ENCODE measurements at places on chromosomes 16 and 17.

- DNase-seq, result peak; percentile 29
Observed at GRCh38 chr16:1150511-1150982, 2.4 kb upstream of the CACNA1H start.

DNA sequence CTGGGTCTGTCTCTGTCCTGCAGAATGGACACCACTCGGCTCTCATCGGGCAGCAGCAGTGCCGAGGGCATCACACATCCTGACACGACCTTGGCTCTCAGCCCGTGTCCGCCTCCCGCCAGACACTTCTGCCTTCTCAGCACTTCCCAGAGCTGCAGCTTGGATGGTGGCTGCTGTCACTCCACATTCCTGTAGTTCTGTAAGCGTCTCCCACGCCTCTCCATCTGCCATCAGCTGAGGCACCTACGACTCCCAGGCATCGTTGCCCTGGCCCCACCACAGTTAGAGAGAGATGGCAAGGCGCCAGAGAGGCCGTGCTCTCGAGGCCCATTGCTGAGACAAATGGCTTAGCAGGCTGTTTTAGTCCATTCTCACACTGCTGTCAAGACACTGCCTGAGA, 195.9 kb upstream of the CHMP6 start:
- DNase-seq, result peak; percentile 68

DNA sequence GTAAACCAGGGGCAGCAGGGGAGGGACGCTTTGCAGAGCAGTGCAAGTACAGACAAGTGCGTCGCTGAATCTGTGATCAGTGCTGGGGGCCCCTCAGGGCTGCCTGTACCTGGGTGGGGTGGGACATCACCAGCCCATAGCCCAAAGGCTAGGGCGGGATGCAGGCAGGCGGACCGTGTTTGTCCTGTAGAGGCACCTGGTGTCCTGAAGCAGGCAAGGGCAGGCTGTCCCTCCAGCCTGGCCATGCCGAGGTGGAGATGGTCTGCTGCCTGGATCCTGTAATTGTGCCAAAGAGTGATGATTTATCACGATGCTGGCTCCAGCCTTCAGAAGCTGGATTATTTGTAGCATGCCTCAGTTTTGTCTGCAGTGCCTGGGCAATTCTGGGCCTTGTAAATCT, 137.9 kb upstream of the GSE1 start:
- DNase-seq, result no peak

- DNase-seq, result no peak
Observed at GRCh38 chr16:13351601-13352217, 450.3 kb downstream of the SHISA9 start.

DNA sequence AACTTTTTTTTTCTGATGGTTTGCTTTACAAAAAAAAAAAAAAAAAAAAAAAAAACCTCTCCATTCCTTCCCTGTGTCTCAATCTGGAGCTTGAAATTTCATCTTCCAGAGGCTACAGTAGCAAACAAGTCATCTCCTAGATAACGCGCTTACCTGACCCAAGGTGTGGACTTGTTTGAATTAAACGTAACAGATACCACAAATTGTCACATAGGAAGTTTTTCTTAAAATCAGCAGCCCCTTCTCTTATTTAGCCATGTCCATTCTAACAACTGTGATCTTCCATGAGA, 2.0 kb downstream of the STAT5B start:
- DNase-seq, result no peak

DNA sequence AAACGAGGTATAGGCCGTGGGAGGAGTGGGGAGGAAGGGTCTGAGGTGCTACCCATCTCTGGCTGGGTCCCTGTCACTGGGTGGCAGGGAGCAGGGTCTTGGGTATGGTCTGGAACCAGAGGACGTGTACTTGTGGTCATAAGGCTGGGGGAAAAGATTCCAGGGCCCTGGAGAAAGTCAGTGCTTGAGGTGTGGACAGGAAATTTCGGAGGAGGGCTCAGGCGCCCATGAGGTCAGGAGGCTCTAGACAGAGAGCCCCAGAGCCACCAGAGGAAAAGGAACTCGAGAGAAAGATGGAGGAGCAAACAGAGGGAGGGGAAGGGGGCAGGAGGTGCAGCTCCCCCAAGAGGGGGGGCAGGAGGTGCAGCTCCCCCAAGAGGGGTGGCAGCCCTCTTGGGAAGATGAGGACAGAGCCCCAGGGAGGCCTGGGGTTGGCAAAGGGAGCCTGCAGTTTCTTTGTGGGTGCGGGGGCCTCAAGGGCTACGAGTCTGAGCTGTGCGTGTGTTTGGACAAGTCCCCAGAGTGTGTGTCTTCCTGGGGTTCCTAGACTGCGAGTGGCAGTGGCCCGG, 683 bp upstream of the SLC7A6 start:
- no peak for DNase-seq

DNA sequence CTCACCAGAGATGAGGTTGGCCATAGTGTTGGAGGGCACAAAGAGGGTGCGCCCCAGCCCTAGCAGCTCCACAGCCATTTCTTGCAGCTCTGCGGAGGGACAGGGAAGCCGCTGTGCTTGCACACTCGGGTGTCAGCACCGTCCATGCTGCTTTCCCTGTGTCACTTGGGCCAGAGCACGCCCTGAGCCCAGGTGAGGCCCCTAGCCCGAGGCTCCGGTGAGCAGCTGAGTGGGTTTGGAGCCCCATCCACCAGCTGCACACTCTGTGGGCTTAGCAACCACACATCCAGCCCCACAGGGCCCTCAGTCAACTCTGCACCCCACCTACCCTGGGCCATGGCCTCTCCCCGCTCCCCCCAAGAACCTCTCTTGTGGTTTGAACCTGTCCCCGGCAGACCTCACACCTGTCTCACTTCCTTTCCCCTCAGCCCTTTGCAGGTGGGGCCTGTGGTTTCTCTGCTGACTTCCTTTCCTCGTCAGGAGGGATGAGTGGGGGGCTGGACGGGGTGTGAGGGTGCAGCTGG, 20.7 kb downstream of the TMEM235 start:
- DNase-seq, result no peak

Measured in RPMI7951 (cell line).